ENCODE measurements at places on chromosomes 7 and 10. TPM values are rescaled to one million over a fixed set of nuclear protein-coding genes. Genes with fewer than 3 reads are reported as not detected.

The LLCFC1 gene
- total RNA-seq = not detected

The LDB1 gene
- total RNA-seq = 124 TPM

The WDFY4 gene
- total RNA-seq = 2.0 TPM

The SFTPA1 gene
- not detected for total RNA-seq

The TMEM254 gene
- 3.5 TPM for total RNA-seq

The VSTM4 gene
- total RNA-seq = not detected

The RTKN2 gene
- total RNA-seq = 0.49 TPM

The NOC3L gene
- 7.4 TPM for total RNA-seq

The GRID1 gene
- not detected for total RNA-seq

The SVIL gene
- total RNA-seq = 15.9 TPM

The ICA1 gene
- total RNA-seq = 0.87 TPM

The ENO4 gene
- not detected for total RNA-seq

The SMO gene
- total RNA-seq = not detected

The EVX1 gene
- total RNA-seq = 0.24 TPM

The TCF7L2 gene
- total RNA-seq = 9.6 TPM

The EBF3 gene
- not detected for total RNA-seq

The ARF5 gene
- total RNA-seq = 84.4 TPM

The FAM25A gene
- total RNA-seq = not detected

The SPDYE6 gene
- total RNA-seq = not detected

The KCND2 gene
- not detected for total RNA-seq

The BTBD16 gene
- total RNA-seq = not detected

The RBAK gene
- total RNA-seq = 13.6 TPM

The PAXIP1 gene
- 6.8 TPM for total RNA-seq

The FMC1 gene
- 3.0 TPM for total RNA-seq

The METTL27 gene
- not detected for total RNA-seq

The TBC1D12 gene
- total RNA-seq = not detected

Data from CD8-positive, alpha-beta T cell (primary cell).